ENCODE measurements at places on chromosomes 3 and 15.

DNA sequence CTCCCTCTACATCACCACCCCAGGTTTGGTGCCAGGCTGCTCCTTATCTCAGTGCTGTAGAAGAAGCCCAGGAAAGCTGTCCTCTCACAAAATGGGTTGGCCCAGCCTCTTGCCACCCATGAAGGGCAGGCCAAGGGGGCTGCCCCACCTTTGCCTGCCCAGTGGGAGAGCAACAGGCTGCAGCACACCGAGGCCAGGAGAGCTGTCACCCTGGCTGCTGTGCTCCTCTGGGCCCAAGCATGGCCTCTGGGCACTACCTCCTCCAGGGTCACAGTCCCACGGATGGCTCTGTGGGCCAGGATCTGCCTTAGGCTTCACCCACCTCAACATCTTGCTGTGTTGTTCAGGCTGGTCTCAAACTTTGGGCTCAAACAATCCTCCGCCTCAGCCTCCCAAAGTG, 6.4 kb upstream of the STAB1 start:
- DNase-seq = no peak

DNA sequence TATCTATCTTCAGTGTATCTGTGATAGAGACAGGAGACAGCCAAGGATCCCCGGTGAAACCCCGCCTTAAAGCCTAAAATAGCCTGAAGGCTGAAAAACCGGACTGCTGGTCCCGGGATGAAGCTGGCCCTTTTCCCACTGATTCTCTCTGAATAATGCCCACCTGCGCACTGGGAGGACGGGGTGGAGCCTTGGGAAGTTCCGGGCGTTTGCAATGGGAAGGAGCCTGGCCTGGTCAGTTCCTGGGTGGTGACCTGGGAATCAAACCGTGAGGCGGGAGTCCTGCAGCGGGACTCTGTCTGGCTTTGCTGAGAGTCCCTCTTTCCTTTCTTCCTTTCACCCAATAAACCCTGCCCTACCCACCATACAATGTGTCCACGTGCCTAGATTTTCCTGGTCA, 157.9 kb downstream of the C3orf38 start:
- DNase-seq = no peak

DNA sequence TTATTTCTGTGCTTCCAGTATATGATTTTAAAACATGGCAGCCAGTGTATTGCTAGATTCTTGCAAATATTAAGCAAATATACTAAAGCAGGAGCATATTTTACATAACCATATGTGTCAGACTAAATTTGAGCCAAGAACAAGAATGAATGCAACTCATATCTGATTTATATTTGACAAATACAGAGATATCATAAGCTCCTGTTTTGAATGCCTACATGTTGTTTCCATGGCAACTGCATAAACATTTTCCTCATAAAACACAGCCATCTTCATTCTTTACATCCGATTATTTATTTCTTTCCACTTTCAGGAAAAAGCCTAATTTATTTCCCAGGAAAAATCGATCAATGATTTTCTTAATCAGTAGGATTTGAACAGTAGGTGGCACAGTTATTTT, 172.2 kb upstream of the TSPAN3 start:
- DNase-seq = no peak

DNA sequence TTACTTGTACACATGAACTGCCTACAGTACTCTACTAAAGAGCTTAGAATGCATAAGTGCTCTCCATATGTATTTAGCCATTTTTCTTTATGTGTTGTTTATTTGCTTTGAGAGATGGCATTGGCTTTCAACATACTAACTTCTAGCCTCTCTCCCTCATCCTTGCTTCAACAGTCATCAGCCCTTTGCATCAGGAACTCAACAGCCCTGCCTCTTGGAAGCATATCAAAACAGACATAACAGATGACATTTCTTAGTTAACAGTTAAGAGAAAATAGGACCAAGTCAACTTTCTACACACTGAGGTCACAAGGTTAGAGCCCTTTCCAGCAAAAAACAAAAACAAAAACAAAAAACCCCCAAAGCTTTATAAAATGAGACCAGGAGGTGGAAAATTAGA, 145.6 kb downstream of the TCF12 start:
- no peak for DNase-seq

DNA sequence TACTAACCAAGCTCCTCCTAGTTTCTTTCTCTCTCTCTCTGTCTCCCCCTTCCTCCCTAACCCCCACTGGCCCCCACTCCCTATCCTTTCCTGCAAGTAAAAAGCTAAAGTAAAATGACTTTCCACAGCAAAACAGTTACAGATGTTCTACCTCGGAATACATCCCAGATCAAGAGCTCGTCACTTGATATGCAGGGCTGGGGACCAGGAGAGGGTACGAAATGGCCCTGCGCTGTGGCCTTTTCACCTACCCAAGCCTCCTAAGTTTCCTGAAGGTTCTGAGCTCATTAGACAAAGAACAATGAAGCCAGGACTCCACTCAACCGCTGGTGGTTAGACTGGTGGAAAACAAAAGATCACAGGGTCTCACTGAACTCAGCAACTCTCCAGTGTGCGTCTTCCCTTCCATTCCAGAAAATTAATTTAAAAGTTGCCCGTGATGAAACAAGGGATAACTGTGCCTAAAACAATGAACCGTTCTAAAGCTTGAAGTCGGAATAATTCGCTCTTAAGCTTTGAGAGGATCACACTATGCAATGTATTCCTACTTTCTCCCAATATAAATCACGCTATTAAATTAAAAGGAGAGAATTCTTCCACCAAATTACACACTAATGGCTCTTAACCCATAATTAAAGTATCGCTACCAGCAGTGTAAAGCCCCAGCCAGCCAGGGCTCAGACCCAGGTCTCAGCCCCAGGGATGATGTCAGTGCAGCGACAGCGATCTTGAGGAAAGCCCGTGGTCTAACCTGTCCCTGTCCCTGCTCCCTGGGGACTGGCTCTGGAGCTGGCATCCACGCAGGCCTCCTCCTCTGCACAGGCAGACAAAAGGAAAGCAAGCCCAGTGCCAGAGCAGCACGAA, 5.0 kb downstream of the VGLL4 start:
- DNase-seq = no peak

GRCh38 chr3:183378951-183379350, 49.5 kb downstream of the MCF2L2 start:
- no peak for DNase-seq

DNA sequence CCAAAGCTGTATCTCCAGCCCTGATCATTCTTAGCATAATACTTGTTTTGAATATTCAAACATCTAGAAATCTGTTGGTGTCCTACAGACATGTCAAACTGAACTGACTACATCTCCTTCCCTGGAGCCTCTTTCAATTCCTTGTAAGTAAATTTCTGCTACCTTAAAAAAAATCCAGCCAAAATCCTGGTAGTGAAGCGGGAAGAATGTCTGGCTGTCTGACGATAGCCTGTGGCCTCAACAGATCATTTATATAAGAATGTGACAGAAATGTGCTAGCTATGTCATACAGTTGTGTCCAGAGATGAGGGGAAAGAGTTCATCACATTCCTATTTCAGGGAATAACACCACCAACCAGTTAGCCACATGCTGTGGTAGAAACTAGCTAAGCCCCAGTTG, 18.6 kb upstream of the TM6SF1 start:
- DNase-seq = no peak

- peak; percentile 51 for DNase-seq
Observed at GRCh38 chr15:73633991-73634495, 854 bp upstream of the NPTN start.

- DNase-seq = no peak
Observed at GRCh38 chr15:100007609-100008008, 274.4 kb upstream of the LYSMD4 start.

GRCh38 chr3:140830391-140830790, 111.2 kb upstream of the SLC25A36 start:
- DNase-seq = no peak

DNA sequence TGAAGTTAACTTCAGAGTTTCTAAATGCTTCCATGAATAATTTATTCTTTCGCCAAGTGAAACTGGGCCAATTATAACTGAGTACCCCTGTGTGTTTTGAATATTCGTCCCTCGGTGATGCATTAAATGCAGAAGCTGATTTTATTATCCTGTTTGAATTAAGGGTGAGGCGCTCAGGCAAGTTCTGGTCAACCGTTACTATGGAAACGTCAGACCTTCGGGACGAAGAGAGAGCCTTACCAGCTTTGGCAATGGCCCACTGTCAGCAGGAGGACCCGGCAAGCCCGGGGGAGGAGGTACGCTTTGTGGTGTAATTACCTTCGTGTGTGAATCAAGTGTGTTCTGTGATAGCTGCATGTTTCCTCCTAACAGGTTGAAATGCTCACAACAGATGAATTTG, 239.8 kb downstream of the ITPR1 start:
- no peak for DNase-seq

- no peak for DNase-seq
Observed at GRCh38 chr15:77846986-77847385, 214.3 kb upstream of the LINGO1 start.

GRCh38 chr3:19711160-19711782, 222.7 kb downstream of the EFHB start:
- no peak for DNase-seq

GRCh38 chr3:165697910-165698309, 139.3 kb downstream of the BCHE start:
- DNase-seq = no peak

DNA sequence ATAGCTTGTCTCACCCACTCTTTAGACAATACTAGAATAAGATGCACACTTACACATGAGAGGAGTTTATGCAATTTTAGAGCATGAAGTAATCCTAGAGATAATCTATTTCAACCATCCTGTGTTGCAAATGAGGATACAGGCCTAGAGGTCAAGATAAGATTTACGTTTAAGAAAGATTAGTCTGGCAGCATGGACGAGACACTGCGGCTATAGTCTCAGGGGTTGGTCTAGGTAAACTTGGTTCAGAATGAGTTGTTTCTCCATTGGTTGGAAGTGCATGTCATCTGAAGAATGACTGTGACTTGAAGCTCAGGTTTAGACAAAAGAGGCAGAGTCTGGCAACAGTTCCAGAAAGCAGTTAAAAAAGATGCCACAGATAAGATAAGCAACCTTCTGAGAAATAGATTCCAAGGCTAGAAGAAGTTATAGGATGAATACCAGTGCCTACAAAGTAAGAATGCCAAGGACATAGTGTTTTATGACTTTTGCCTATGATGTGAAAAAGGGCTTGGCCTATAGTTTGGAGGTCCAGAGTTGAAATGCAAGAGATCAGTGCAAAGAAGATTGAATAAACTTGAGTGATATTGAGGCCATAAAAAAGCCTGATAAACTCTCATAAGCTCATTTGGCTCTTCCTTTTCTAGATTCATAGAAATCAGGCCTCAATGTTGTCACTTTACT, 631.0 kb downstream of the SQOR start:
- no peak for DNase-seq

DNA sequence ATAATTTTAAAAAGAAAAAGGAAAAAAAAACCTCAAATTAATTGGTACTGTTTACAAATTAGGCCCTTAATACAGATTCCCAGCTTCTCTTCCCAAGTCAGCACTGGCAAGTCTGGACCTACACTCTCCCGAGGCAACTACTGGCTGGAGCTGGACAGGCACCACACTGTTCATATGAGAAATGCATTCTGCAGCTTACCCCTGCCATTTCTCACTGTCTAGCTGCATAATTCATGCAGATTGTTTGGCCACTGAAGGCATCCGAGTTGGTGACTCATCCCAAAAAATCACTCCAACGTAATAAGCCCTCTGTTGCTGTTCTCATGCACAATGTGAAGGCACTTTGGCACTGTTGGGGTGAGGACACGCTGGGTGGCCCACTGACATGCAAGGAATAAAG, 45.3 kb downstream of the ROPN1B start:
- DNase-seq = no peak

- DNase-seq = peak; percentile 86
Observed at GRCh38 chr3:53357458-53357857, 10.1 kb upstream of the DCP1A start.

DNA sequence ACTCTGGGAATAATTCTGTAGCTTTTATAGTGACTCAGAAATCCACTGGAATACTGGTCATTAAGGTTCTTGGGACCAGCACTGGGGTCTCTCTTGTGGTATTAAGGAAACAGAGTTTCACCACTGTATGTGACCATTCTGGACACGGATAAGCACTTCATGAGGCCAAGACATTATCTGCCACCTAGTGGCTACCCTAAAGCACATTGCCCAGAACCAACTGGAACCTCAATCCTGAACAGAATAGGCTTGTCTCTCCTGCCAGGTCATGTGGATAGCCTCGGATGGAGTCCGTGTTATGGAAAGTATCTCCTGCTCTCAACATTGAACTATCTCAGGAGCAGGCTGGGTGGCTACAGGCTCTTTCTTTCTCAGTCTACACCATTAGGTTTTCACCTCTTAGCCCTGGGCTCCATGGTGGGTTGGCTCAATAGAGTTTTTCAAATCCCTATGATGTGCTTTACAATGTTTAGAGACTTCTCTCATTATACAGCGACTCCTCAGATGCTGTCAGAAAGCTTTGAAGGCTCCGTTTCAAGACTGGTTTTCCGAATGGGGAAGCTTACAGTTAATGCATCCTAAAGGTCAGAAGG, 167.6 kb upstream of the ST8SIA2 start:
- DNase-seq = peak; percentile 30

DNA sequence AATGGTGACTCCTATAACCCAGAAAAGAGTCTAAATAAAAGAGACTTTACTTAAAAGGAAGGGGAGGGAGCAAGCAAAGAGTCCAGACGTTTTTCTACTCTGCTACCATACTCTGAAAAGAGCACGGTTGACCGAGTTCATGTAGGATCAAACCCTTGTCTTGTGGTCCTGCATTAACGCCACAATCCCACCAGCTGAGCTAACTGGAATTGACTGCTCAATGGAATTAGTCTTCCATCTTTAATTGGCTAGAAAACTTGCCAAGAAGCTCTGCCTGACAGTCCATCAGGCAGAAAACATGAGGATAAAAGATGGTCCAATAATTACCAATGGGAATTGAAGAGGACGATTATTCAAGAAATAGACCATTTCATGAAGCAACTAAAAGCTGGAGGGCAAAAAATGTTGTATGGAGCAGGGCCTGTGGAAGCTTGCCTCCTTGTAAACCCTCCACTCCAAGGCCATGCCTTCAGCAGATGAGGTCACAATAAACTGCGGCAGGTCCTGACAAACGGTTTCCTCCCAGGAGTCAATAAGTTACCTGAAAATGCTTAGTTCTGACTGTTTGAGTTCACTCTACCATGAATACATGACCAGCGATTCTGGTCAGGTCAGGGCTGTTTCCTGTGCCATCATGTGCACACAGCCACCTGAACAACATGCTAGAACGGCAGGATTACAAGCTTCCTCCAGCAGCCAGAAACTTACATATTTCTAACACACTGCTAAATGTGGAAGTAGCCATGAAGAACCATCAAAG, 35.6 kb upstream of the ARHGEF3 start:
- DNase-seq = no peak
